Pons (tissue), 1 donor: ENCODE measurements at places on chromosomes 6 and 20.
A peak's percentile ranks its signal among the peaks of the same experiment; 100 is the strongest.

DNA sequence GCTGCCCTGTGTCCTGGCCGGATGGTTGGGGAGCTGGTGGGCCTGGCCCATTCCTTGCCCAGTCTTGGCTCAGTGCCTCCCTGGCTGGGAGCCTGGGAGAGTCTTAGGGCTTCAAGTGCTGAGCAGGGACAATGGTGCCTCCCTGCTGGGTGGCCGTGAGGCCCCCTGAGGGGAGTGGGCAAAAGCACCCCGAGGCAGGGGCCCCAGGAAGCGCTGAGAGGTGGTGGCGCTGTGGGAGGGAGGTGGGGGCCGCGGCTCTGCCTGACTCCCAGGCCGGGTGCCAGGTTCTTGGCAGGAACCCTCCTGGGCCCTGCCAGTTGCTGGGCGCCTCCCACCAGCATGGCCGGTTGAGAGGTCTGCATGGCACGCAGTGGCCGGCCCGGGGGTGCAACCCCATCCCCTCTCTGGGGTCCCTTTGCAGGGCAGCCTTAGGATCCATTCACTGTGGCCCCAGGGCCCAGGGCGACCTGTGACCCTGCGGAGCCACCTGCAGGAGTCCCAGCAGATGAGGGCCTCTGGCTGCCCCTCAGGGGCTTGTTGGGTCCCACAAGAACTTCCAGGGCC lies 9.2 kb upstream of the RPS21 start:
- no peak for DNase-seq

- DNase-seq, result no peak
Measured at GRCh38 chr6:157708933-157709332, 114.1 kb upstream of the SNX9 start.

GRCh38 chr6:47709160-47709559 lies 10.8 kb downstream of the ADGRF4 start:
- DNase-seq, result no peak

GRCh38 chr6:127992144-127992543 lies 91.3 kb upstream of the THEMIS start:
- no peak for DNase-seq

GRCh38 chr6:30842754-30843610 lies 41.3 kb upstream of the DDR1 start:
- no peak for DNase-seq

DNA sequence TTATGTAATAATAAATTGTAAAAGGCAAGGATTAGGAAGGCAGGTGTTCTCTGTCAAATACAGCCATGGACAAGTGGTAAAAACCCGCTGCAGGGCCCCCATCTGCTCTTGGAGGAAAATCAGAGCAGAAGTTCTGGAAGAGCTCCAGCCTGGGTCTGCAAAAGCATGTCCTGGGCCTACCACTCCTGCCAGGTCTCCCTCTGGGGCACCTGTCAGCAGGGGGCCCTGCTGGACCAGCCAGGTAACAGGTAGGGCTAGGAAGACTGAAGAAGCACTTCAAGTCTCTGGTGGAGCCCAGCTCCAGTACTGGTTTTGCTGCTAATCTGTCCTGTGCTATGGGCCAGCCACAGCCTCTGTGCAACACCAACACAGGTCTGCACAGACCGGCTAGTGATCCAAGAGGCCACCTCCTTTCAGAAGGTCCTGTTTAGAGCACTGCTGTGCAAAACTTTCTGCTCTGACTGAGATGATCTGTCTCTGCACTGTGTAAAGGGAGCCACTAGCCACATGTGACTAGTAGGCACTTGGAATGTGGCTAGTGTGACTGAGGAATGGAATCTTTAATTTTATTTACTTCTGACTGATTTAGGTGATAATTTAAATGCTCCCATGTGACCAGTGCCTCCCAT lies 30.2 kb downstream of the RRBP1 start:
- no peak for DNase-seq

DNA sequence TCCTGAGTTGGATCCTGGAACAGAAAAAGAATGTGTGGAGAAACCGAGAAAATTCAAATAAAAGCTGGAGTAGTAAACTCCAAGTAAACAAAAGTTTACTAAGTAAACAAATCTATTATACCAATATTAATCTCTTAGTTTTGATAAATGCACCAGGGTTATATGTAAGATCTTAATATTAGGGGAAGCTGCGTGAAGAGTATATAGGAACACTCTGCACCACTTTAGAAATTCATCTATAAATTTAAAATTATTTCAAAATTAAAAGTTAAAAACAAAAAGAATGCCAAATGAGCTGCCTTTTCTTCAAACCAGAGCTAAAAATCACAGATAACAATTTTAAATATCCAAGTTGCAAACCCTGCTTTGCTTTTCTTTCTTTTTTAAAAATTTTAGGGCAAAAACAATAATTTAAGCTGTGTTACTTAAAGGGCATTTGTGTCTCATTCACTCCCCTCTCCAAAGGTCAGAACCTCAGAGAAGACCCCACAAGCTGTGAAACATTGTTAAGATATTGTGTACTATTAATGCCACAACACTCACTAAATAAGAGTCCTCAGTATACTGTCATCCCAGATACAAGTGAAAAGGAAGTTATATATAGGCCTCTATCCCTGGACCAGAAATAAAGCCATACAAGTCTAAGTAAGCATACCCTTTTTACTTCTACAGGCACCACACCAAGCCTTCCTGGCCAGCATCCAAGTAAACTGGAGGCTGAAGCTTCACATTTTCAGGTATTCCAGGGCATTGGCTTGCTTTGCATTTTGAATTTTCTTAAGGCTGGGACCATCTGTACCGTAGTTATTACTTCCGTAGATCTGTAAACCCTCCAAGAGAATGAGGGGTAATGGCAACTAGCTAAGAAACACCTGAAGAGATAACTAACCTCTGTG lies 7.0 kb downstream of the DNAAF9 start:
- DNase-seq, result no peak

GRCh38 chr6:152636609-152637295 lies 410 bp downstream of the SYNE1 start:
- DNase-seq, result no peak

DNA sequence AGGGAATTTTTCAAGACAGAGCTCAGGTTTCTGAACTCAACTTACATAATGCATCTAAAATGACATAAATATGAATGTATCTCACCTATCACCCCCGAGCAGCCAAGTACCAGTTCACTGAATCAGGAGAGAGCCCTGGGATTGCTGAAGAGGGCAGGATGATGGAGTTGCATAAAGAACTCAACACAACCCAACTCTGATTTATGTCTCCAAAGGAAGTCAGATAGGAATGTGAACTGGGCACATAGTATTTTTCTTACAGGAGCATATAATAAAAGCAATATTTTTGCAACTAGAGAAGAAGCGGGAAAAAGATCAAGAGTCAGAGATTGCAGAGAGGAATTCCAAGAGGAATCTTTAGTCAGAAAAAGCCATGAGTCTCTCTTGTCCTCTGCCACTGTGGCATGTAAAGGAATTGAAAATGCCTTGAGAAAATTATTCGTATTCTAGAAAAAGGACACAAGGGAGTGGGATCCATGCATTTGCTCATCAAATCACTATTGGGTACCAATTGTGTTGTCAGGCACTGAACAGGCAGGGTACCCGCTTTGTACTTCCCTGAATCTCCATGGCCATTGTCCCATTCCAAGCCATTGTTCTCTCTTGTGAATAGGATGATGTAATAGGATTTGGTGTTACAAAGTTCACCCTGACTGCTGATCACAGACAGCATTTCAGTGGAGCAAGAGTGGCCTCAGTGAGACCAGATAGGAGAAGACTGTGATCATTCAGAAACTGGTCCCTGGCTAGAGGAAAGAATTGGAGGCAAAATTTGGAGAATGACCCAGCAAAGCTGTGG lies 16.3 kb downstream of the RIN2 start:
- peak; percentile 93 for DNase-seq

DNA sequence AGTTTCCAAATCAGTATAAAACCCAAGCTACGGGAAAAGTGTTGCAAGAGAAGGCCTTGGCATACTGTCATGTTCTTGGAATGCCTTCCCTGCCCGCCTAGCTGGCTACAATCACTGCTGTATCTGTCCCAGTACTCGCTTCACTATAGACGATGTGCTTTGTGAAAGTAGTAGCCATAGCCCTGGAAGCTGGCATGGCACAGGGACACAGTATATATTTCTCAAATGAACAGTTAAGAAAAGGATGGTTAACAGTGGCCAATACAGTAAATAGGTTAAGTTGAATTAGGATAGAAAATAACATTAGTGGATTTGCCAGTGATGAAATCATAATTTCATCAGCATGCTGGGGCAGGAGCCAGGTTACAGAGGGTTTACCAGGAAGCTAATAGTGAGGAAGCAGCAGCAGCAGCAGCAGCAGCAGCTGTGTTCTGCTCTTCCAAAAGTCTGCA lies 499.3 kb downstream of the CDKAL1 start:
- no peak for DNase-seq

DNA sequence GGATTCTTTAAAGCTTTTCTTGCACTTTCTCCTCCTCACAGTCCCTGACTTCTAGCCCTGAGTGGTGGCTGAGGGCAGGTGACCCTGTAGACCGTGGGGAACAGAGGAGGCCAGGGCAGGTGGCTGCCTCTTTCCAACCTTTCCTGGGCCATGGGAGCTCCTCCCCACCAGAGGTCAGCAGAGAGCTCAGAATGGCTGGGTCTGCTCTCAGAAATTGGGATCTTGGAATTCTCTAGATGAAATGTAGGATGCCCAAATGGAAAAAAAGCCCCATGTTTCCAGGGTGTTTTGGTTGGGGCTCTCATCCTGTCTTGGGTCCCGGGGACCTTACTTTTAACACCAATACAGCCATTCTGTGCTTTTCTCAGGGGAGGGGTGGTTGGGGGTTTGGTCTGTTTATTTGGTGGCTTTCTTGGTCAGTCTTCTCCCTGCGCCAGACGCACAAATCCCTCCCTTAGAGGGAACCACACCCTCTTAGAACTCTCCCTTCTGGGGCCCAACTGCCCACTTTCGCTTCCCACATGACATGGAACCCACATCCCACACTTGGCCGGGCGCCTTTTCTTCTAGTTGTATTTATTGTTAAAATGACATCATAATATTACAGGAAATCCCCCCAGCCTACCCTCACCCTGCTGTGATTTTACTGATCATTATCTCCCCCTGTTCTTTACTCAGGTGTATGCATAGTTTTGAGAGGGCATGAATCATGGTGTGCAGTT lies 17.9 kb downstream of the GNAS start:
- DNase-seq, result peak; percentile 57

DNA sequence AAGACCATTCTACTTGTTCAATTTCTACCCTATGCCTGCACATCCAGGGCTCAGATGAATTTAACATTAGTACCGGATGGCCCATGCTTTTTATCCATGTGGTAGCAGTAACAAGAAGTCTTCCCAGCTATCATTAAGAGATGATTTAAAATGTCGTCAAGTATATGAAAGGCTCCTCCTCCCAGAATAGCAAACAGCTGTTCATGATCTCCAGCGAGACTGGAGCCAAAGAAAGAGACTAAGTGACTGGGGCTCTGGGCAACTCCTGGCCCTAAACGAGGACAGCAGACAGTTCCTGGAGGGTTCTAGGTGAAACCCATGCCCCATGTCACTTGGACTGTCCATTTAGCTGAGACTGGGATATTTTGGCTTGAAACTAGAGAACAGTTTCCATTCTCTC lies 160.8 kb downstream of the CDC5L start:
- no peak for DNase-seq

GRCh38 chr6:101803136-101803535 lies 409.6 kb downstream of the GRIK2 start:
- no peak for DNase-seq

- DNase-seq, result no peak
Measured at GRCh38 chr6:34645627-34646026, 50.9 kb downstream of the ILRUN start.

DNA sequence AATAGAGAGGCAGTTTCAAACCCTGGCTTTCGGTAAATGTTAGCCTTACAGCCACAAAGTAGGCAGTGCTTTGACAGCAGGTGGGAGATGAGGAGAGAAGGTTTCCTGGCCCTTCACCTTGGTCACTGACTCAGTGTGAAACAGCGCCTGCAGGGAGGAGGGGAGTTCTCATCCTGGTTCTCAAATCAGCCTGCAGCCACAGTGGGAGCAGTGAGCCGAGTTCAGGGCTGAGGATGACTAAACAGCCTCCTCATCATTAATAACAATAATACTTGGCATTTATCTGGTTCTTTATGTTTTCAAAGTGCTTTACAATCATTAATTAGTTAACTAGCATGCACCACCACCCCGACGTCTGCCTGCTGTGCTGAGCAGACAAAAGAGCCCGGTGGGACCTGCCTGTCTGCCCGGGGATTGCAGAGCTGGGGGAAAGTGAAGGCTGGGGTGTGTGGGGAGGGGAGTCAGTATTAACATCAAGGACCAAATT lies 59.6 kb downstream of the PRDM1 start:
- DNase-seq, result no peak

GRCh38 chr6:70304616-70305015 lies 1.7 kb upstream of the COL9A1 start:
- DNase-seq, result no peak

DNA sequence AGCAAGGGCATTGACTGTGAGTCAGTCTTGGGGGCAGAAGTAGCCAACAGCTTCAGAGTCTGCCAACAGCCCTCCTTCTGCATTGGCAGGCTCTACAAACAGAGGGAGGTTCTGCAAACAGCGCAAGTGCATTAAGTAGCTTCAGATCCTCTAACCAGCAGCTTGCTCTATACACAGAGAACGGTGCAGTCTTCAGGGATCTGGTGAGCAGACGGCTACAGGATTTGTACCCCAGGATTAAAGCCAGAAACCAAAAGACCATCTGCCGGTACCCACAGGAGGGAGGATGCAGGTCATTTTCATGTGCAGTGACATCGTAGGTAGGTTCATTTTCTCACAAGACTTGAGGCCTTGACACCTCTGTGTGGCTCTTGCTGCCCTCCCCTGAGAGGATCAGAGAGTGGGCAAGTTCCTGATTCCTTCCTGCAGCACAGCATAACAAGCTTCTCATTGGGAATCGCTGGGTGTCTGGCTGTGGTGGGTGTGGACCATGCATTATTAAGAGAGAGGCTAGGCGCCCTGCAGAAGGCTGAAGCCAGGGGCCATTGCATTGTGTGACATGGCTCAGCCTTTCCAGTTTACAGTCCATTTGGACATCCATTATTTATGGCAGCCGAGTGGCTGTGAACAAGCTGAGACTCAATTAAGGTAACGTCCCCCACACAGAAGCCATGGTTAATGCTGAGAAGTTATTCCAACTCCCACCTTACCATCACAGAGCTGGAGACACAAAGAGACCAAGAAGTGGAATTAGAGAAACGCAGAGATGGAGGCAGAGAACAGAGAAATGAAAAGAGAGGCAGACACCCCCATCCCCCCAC lies 250.0 kb downstream of the LRFN2 start:
- DNase-seq, result no peak

- no peak for DNase-seq
Measured at GRCh38 chr6:34181908-34182307, 36.0 kb upstream of the GRM4 start.

DNA sequence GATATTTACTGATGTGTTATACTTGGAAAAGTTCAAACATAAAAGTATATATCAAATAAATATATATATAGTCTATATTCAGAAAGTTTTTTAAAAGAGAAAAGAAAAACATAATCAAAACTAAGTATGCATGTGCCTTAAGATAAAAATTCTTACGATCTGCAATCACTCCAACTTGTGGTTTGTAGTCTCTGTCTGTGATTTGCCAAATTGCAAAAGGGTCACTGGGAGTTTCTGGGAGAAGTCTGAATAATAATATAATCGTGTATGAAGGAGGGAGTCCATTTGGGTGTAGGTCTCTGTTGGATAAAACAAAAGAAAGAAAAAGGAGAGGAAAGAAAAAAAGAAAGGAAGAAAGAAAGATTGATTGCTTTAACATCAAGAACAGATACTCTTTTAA lies 92.4 kb downstream of the COL12A1 start:
- DNase-seq, result no peak

- no peak for DNase-seq
Measured at GRCh38 chr20:47309806-47310426, 46.6 kb downstream of the ZMYND8 start.
